ENCODE measurements at places on chromosomes 3 and 15. TPM values are rescaled to one million over a fixed set of nuclear protein-coding genes. Genes with fewer than 3 reads are reported as not detected.

DNA sequence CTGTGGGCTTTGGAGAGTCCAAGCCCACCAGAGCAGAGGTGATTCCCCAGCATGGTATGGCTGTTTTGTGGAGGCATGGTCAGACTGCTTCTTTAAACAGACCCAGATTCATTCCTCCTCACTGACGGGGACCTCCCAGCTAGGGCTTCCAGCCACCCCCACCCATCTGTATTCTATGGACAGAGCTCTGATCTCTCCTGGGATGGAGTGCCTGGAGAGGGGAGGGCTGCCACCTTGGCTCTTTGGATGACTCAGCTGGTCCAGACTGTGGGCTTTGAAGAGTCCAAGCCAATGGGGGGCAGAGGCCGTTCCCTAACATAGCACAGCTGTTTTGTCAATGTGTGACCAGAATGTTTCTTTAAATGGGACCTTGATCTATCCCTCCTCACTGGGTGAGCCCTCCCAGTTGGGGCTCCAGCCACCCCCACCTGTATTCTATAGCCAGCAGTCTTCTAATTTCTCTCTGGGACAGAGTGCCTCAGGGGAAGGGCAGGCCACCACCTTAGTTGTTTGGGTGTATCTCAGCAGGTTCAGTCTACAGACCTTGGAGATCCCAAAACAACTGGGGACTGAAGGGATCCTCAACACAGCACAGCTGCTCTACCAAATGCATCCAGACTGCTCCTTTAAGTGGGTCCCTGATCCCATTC lies 122.0 kb upstream of the OSTN start:
- no peak for DNase-seq

GRCh38 chr15:25543196-25543595 lies 104.4 kb upstream of the UBE3A start:
- peak; percentile 80 for DNase-seq

DNA sequence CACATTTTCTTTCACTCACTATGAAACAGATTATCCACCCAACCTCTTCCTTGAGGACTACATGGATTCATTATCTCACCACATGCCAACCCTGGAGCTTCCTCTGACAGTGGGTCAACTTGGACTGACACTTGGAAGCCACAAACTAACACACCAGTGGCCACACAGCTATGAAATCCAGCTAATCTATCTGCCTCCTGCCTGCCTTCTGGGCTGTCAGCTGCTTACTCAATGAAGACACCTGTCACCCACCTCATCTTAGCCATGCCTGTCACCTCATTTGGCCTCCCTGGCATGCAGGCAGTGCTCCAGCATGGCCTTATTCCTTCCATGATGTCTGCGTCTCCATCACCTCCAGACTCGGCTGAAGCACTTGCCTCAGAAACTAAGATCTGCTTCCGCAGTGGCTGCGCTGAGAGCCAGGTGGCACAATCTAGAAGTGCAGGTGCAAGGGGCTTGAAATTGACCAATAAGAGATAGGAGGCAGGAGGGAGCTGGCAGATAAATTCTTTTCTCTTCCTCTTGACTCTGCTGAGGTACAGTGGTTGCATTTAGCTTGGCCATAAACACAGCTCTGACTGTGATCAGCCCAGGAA lies 105.2 kb upstream of the RNF7 start:
- DNase-seq = no peak

DNA sequence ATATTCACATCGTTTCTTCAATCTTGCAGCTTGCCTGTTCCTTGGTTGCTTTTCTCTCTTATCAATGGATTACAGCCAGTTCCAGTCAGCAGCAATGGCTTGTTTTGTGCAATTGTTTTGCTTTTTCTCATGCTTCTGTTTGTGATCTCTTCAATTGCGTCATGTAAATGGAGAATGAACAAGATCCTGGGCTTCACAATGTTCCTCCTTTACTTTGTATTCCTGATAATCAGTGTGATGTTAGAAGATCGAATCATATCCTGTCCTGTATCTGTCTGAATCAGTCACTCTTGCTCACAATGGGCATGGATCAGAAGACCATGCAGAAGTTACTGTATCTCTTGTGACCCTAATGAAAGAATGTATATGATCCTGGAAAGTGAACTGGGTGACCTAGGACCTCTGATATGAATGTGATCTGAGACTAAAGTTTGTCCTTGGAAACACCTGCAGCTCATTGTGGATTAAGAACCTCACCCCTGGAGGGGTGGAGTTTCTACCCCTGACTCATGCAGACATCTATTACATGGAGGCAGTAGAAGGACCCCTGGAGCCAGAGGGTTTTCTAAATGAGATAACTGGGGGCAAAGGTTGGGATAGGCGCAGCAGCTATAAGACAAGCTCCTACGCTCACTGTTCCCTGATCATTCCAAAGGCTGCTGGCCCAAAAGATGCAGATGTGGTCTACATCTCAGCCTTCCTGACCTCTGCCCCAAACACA lies 32.2 kb downstream of the SLC24A1 start:
- DNase-seq = no peak

DNA sequence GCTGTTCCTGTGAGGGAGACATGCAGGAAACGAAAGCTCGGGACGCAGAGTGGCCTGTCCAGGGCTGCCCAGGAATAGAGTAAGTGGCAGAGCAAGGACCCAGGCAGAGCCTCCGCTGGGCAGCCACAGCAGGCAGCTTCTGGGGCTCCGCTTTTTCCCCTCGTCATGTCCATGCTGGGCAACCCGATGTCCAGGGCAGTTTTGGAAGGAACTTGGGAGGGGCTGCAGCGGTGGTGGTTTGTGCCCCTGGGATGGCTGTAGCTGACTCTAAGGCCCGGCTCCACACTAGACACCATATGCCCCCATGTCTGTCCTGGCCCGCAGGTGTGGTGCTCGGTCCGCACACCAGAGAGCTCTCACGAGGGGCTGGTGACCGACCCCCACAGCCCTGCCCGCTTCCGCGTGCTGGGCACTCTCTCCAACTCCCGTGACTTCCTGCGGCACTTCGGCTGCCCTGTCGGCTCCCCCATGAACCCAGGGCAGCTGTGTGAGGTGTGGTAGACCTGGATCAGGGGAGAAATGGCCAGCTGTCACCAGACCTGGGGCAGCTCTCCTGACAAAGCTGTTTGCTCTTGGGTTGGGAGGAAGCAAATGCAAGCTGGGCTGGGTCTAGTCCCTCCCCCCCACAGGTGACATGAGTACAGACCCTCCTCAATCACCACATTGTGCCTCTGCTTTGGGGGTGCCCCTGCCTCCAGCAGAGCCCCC lies 7.1 kb upstream of the PSMD2 start:
- DNase-seq = no peak

DNA sequence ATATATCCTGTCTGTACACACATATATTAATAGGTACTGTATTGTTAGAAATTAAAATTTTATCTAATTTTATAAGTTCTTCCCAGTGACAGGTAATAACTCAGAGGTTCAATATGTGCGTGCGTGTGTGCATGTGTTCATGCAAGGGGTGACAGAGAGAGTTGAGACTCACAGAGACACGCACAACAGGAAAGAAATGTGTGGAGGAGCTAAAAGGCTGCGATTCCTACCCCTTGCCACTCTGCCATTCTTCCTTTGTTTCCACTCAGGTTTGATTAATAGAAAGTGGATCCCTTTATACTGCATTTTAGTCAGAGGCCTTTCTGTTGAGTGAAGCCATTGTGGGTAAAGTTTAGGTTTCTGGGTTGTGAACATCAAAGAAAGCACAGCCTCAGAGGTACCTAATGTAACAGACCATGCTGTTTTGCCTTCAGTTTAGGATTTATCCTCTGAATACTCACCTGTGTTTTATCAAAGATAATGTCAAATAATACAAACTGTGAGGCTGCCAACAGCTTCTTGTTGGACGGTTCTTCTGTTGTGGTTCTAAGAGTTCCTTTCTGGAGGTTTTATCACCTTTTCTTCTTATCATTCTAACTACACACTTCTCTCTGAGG lies 182.3 kb downstream of the EPHA3 start:
- no peak for DNase-seq

DNA sequence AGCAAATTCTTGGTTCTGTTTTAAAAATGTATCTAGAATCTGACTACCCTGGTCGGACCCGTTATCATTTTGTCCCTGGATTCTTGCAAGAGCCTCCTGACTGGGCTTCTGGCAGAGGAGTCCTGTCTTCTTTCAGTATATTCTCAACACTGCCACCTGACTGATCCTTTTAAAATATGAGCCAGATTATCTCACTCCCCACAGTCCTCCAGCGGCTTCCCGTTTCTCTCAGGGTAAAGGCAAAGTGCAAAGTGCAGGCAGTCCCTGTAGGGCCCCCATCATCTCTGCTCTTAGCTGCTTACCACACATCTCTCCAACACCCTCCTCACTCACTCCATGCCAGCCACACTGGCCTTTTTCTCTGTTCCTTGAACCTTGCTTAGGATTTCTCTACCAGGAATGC lies 28.4 kb downstream of the CRTC3 start:
- no peak for DNase-seq

- no peak for DNase-seq
Measured at GRCh38 chr3:37050282-37050681, 57.0 kb downstream of the MLH1 start.

- DNase-seq = no peak
Measured at GRCh38 chr15:72685301-72685924, 569 bp downstream of the HIGD2B start.

- no peak for DNase-seq
Measured at GRCh38 chr3:187406927-187407326, 38.7 kb downstream of the RTP4 start.

DNA sequence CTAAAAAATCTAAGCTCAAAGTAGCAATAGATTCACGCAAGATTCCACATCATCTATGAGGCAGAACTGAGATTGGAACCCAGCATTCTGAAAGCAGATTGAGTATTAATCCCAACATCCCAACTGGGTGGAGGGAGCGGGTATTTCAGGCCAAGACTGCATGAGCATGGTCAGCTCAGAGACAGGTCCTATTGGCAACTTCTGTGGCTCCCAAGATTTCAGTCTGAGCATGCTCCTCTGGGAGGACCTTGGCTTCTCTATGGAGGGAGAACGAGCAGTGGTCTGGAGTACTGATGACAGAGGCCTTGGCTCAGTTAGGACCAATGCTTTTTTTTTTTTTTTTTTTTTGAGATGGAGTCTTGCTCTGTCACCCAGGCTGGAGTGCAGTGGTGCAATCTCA lies 4.0 kb upstream of the ITGA11 start:
- DNase-seq = no peak

DNA sequence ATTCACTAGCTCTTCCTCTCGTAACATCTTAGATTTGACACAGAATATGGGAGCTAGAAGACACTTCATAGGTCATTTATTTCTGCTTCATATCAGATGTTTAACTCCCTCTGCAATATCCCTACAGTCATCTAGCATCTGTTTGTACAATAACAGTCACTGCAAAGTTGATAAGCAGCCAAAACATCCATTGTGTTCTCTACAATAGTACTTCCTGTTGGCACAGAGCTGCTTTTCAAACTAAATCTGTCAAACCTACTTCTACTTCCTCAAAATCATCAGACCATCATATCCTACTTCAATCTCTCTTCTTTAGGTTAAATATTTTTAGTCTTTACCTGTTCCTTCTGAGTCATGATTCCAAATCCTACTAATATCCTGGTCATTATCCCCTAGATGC lies 233.2 kb downstream of the FGF12 start:
- DNase-seq = no peak

- DNase-seq = no peak
Measured at GRCh38 chr3:183913580-183913920, 28.9 kb upstream of the PARL start.

GRCh38 chr3:136817448-136817847 lies 1.5 kb upstream of the SLC35G2 start:
- no peak for DNase-seq

DNA sequence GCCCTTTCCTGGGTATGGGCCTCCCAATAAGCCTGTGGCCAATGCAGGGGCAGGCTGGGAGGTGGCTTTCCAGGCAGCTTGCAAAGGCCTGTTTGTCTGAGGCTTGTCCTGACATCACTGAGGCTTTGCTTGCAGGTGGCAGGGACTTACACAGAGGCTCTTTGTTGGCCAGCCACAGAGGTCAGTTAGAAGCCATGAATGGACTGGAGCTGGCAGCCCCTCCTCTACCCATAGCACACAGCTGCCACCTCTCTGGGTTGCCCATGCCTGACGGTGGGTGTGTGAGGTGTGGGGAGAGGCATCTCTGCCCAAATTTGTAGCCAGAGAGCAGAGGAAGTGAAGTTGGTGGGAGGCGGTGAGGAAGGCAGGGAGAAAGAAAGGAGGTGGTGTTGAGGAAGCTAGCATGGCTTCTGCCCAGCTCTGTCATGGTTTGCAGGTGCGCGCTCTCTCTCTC lies 17.1 kb downstream of the LIMD1 start:
- no peak for DNase-seq

- no peak for DNase-seq
Measured at GRCh38 chr3:60758831-60759230, 492.4 kb downstream of the FHIT start.

DNA sequence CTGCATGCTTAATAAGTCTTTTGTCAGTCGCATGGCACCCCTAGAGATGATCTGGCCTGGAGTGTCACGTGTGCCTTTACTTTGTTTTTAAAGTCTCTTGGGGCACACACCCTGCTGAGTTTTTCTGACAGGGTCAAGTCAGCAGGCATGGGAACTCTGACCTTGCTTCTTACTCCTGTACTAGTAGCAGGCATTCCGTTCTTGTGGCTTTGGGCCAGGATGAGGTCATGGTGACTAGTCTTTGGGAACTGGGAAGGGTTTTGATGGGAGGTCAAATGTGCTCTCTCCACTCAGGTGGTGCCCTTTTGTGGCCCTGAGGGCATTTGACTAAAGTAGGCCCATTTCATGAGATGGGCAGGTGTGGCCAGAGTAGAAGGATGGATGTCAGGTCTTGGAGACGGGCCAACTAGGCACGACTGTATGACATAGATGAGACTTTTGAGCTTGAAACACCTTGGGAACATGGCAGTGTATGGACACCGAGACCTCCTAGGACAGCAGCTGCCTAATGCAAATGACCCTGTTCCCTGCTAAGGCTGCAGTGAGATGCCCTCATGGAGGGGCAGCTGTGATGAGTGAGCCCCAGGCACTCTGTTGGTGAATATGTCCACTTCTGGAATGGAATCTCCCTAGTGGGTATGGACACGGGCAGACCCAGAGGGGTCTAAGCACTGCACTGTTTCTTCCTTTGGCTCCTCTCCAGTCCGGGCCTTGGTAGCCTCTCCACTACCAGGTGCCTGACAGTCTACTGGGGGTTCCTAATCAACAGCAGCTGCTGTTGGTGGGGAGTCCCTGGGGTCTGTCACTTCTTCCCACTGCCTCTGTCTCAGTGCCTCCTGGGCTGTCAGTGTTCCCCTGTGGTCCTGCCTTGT lies 16.4 kb downstream of the SRPRB start:
- no peak for DNase-seq

DNA sequence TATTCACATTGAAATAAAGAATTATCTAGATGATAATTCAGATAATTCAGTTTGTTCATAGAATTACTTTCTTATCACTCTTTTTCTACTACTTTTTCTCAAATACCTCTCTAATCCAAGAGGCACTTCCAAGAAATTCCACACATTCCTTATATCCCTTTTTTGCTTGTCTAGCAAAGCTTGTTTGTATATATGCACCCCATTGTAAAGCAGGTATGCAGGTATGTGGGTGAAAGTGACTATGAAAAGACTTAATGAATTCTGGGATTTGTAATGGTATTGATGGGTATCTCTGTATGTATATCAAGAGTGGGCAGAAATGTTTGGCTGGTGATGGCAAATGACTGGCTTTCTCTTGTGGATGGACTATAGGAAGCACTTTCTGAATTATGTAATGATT lies 94.1 kb upstream of the FGF7 start:
- no peak for DNase-seq

CFAP100 gene
- not detected for total RNA-seq

SLC15A2 gene
- 39.2 TPM for total RNA-seq

TMC3 gene
- 1.4 TPM for total RNA-seq

C2CD4B gene
- total RNA-seq = 2.8 TPM

OR5K4 gene
- total RNA-seq = not detected

CELSR3 gene
- total RNA-seq = 1.5 TPM

Measured in ureter (tissue), 1 donor.